Hematopoietic multipotent progenitor cell treated with erythropoietin and hydrocortisone succinate and interleukin-3 and kit ligand, for 6 days (in vitro differentiated cells): ENCODE measurements at places on chromosomes 6 and 20.

- DNase-seq = no peak
Measured at GRCh38 chr6:127807806-127808517, 92.9 kb downstream of the THEMIS start.

GRCh38 chr20:43543138-43543537 lies 15.7 kb upstream of the SGK2 start:
- DNase-seq = no peak

GRCh38 chr6:69887026-69887425 lies 20.7 kb downstream of the COL19A1 start:
- DNase-seq = no peak

- DNase-seq = no peak
Measured at GRCh38 chr6:48109944-48110343, 1.1 kb downstream of the PTCHD4 start.

- no peak for DNase-seq
Measured at GRCh38 chr20:41119614-41120561, 17.5 kb upstream of the PLCG1 start.

- peak; percentile 56 for DNase-seq
Measured at GRCh38 chr6:141677598-141678211, 455.0 kb upstream of the GJE1 start.

DNA sequence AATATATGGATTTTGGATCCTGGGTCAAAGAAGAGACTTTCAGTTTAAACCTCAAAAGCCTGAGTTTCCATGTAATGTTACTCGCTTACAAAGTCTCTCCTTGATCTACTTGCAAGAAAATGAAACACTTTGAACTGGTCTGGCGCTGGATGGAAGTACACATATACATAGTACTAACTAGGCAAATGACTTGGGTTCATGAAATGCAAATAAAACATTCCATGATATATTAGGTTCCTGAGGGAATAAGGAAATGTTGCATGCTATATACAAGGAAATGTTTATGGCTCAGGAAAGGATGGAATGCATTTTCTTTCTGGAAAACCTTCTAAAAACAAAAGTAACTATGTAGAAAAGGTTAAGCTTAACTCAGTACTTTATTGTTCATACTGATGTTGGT lies 11.4 kb upstream of the TXLNB start:
- DNase-seq = no peak

GRCh38 chr6:149593408-149593807 lies 27.2 kb downstream of the GINM1 start:
- no peak for DNase-seq

GRCh38 chr6:75791881-75792280 lies 42.8 kb downstream of the MYO6 start:
- no peak for DNase-seq

GRCh38 chr6:2971420-2972218 lies at the start of gene SERPINB6:
SERPINB6 (minus strand) TSS chr6:2971567; CDS start chr6:2959332, 12,235 bp downstream.
- DNase-seq = peak; percentile 67

- no peak for DNase-seq
Measured at GRCh38 chr6:116398316-116399010, 27.7 kb downstream of the DSE start.

DNA sequence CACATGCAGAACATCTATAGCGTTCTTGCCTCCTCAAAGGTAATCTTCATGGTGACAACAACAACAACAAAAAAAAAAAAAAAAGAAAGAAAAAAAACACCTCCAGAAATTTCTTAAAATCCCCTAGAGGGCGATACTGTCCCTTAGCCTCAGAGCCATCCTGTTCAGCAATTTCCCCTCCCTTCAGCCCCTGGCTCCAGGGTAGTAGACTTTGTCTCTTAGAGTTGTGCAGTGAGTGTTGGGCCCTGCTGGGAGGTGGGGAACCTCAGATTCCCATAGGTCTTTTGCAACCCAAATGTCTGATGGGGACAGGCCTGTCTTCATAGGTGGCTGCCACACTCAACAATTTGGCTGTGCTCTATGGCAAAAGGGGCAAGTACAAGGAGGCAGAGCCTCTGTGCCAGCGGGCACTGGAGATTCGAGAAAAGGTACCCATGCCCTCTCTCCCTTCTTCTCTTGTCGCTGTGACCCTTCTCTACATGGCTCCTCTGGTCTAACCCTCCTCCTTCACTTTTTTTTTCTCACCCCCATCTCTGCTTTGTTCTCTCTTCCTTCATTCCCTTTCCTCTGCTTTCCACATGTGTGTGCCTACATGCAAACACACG lies 6.0 kb upstream of the PTK7 start:
- peak; percentile 80 for DNase-seq

DNA sequence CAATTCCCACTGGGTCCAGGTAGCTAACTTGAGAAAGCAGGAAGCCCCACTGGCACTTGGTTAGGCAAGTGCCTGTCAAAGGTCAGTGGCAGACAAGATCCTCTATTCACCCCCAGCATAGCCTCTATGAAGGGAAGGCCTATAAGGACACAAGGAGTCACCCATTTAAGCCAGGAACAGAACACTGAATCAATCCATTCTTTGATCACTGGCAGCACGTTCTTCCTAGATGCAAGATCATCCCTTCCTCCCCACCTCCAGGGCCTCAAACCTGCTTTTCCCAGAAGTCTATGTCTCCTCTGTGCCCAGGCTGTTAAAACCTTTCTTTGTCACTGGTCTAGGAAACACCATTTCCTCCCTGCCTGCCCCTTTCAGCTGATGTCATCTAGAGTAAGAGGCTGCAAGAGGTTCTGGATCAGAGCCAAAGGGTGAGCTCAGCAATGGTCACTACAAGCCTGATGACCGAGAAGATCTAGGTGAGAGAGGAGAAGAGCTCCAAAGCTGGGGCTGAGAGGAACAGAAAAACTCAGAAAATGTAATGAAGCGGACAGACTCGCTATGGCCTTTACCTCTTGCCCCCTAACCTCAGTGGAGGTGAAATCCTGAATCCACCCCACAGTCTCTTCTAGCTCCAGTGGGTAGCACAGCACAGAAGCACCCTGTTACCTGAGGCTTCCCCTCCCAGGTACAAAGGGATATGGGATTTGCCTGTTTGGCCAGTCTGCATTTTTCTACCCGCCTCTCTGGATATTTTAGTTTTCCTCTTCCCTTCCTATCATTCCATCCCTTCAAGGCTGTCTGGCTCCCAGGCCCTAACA lies 1.8 kb downstream of the GTPBP2 start:
- peak; percentile 78 for DNase-seq

DNA sequence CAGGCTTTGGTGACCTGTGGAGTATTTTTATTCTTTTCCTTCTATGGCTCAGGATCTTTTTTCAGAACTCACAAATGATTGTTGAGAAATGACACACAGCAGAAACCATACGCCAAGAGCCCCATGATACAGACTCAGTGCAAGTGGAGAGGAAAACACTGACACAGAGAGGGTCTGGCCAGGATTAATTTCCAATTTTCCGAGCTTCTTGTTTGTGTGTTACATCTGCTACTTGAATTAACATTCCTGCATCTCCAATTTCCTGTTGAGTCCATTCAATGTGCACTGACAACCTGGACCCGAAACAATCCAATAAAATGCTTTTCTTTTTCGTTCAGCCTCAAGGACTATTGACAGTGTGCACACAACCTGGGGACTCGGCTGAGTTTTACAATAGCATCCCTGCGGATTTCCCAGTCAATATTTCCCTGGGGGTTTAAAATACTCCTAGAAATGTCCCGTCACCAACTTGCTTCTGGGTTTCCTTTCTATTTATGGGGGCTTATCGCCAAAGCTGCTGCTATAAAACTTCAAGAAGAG lies 4.9 kb upstream of the MLN start:
- no peak for DNase-seq

GRCh38 chr6:118708744-118709143 lies 57.4 kb upstream of the CEP85L start:
- DNase-seq = no peak

DNA sequence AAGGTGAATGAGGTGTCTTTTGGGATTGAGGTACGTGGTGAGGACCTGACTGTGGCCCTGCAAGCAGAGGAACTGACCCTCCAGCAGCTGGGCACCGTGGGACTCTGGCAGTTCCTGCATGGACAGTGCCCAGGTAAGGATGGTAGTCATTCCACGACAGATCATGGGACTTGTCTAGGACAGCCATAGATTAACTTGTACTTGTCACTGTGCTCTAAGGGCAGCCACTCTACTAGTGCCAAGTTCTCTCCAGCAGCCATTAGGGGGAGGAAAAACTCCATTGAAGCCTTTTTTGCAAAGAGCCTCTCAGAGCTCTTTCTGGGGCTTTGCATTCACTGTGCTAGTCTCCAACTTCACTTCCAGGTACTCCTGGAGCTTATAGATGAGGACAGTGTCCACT lies 20.4 kb downstream of the TAF11 start:
- DNase-seq = peak; percentile 28

GRCh38 chr6:106546691-106547414 lies 82.4 kb downstream of the RTN4IP1 start:
- peak; percentile 36 for DNase-seq

DNA sequence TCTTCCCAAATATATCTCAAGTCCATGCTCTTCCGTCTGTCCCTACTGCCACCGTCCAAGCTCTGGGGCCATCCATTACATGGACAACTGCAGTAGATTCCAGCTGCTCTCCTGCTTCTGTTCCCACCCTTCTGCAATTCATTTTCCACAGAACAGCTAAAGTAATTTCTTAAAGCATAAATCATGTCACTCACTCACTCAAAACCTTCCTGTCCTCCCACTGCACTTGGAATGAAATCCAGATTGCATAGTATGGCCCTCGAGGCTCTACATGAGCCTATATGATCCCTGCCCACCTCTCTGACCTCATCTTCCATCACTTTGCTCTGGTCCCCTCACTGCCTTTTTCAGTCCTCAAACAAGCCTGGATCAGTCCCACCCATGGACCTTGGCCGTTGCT lies 10.9 kb downstream of the PHACTR2 start:
- DNase-seq = no peak

- DNase-seq = no peak
Measured at GRCh38 chr6:113625850-113626249, 231.3 kb upstream of the MARCKS start.

- DNase-seq = no peak
Measured at GRCh38 chr6:85464260-85464644, 14.4 kb downstream of the NT5E start.

- peak; percentile 79 for DNase-seq
Measured at GRCh38 chr20:35617397-35618262, 2.0 kb downstream of the SPAG4 start.

DNA sequence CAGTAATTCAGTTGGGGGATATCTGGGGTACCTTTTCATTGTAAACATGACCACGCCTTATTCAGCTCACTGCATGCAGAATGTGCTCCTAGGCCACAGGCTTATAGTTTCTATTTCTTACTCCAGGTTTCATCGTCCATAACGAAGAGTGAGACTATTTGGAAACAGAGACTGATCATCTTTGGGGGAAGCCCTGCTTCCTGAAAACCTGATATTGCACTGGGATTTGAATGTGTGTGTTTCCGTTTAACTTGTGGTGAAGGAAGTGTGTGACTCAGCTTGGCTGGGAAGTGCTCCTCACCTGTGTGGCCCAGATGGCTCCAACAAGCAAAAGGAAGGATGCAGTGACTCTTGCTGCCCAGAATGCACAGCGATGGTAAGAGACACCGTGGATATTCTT lies 19.6 kb upstream of the LTV1 start:
- DNase-seq = no peak

GRCh38 chr6:41334482-41335040 lies 847 bp upstream of the NCR2 start:
- DNase-seq = peak; percentile 30

GRCh38 chr20:17959257-17959627 lies 9.4 kb downstream of the SNX5 start:
- DNase-seq = no peak

GRCh38 chr20:59498291-59498690 lies 106.0 kb upstream of the PHACTR3 start:
- DNase-seq = no peak

- DNase-seq = no peak
Measured at GRCh38 chr6:90428514-90428913, 131.9 kb upstream of the BACH2 start.

DNA sequence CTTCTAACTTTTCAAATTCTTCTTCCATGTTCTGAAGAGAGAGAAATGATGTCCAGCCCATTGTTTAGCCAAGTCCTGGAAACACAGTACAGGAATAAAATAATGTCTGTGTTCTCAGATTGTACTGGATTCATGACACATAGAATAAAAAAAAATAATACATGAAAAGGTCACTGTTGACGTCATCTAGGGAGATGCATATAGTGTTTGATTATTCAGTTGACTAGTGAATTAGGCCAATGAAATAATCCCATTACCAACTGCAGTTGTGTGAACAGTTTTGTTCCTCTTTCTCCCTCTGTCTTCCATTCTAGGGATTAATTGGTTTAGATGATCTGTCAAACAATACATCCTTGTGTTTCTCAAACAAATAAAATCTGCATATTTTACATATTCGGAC lies 222.8 kb downstream of the ALDH8A1 start:
- no peak for DNase-seq

DNA sequence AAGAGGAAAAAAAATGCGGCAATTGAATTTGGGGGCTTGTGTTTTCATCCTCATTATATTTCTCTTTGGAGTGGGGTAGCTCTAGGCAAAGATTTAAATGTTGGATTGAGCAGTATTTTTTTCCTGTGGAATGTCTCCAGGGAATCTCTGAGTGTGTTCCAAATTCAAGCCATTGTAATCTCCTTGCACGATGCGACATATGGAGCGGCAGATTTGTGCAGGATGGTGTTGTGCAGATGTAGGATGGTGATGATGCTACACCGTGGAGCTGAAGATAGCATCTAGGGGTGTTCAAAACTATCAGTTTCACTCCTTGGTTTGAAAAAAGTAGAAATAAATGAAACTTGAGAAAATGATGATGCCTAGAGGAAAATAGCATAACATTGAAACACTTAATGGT lies 777.5 kb upstream of the EPHA7 start:
- no peak for DNase-seq

- peak; percentile 78 for DNase-seq
Measured at GRCh38 chr20:5658912-5659345, 91.3 kb upstream of the SHLD1 start.

DNA sequence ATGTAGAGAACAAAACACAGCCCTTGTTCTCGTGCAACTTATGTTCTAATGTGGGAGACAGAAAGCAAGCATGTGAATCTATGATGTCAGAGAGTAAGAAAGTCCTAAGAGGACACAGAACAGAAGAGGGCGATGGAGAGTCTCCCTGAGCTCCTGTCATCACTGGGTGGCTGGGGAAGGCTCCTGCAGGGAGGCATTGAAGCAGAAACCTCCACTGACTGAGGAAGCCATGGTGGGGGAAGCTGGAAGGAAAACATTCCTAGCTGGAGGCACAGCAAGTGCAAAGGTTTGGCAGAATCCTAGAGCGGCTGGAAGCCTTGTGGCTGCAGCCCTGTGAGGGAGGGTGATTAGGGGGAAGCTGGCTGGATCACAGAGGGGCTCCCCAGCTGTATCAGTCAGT lies 248.0 kb downstream of the CDH26 start:
- peak; percentile 88 for DNase-seq

- DNase-seq = no peak
Measured at GRCh38 chr6:3625149-3625979, 126.1 kb downstream of the PXDC1 start.

GRCh38 chr6:22082218-22082617 lies 214.6 kb downstream of the PRL start:
- DNase-seq = no peak
